ENCODE measurements at places on chromosomes 16 and 17.

- DNase-seq: peak; percentile 86
Observed at GRCh38 chr16:2983706-2984136, 3.5 kb upstream of the PKMYT1 start.

DNA sequence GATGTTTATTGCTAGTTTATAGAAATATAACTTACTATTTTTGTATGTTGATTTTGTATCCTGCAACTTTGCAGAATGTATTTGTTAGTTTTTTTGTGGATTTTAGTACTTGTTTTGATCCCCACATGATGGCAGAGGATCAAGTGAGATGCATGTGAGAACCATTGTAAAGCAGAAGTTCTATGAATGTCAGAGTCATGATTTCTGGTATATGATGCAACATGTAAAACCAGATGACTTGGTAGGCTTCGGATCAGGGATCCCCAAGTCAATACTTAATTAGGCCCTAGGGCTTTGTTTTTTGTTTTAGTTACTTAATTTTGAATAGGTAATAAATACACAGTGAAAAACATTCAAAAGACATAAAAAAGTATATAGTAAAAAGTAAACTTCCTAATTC, 45.8 kb downstream of the ESRP2 start:
- DNase-seq: no peak

GRCh38 chr16:76780556-76780955, 410.4 kb upstream of the MON1B start:
- DNase-seq: no peak

DNA sequence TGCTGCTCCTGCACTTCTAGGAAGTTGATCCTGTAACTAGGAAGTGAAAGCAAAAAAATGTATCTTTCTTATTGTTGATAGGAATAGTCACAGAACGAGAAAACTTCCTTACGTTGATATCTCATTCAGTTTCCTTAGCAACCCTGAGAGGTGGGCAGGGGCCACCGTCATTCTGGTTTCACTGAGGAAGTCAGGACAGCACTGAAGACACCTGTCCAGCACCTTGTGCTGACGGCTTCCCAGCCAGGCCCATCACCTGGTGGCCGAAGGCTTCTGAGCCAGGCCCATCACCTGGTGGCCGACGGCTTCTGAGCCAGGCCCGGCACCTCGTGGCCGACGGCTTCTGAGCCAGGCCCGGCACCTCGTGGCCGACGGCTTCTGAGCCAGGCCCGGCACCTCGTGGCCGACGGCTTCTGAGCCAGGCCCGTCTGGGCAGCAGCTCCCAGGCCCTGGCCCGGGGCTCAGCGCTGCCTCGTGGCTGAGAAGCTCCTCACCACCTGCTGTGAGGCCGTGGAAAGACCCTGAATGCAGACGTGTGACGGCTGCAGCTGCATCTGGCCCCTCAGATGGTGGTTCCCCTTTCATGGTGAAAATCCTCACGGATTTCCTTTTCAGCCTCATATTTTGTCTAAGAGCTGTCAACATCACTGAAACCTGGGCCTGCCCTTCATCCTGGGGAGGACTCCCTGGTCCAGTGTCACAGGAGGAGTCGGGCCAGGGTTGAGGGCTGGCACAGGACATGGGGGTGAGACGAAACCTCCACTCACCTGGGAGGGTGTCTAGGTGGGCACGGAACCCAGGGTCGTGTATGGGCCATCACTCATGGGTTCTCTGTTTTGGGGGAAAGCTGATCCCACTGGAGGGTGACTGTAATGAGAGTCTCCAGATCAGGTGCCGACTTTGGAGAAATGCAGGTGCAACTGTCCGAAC, 33.0 kb upstream of the ZNF750 start:
- DNase-seq: no peak

- no peak for DNase-seq
Observed at GRCh38 chr17:9669551-9670008, 24.3 kb downstream of the USP43 start.

DNA sequence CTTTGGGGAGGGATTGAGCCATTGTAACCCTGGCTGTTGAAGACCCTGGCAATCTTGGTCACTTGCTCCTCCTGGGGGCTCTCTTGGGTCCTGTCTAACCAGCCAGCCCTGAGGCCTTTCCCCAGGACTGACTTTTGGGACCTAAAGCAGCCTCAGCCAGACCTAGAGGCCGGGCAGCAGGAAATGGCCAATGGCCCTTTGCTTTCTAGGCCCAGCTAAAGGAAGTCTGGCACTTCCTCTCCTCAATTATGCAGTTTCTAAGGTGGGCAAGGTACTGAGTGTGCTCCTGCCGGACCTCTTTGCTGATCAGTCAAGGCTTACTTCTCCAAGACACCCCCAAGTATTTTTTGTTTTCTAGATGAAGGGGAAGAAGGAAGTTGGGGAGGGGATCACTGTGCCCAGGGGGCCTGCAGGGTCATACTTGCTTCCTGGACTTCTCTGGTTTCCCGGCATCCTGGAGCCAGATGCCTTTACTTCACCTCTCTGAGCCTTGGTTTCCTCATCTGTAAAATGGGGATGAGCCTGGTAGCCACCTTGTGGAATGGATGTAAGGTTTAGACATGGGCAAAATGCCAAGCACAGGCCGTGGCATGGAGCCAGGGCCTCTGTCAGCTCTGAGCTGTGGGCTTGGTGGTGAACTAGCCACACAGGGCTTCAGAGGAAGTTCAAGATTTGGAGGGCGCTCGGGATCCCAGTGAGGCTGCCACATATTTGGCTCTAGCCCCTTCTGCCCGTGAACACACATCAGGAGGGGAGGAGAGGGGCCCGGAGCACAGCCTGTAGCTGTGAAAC, 8.6 kb downstream of the CX3CL1 start:
- no peak for DNase-seq
